D721Med (cell line): ENCODE measurements at places on chromosomes 12 and 14.

- DNase-seq = no peak
These were observed 7.6 kb downstream of the TMEM179 start for GRCh38 chr14:104596927-104597351.

DNA sequence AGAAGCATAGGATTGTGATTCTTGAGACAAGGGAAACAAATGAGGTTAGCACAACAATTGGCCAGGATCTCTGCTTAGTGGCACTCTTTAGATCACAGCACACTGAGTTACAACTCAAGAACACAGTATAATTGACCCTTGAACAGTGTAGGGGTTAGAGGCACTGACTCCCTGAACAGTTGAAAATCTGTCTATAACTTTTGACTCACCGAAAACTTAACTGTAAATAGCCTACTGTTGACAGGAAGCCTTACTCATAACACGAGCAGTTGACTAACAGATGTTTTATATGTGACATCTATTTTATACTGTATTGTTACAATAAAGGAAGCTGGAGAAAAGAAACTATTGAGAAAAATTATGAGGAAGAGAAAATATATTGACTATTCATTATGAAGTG is 296.1 kb downstream of the RERGL start:
- DNase-seq = no peak

- no peak for DNase-seq
These were observed 69.2 kb downstream of the CRACR2A start for GRCh38 chr12:3683670-3684069.

GRCh38 chr12:124436366-124436765 is 131.0 kb downstream of the NCOR2 start:
- no peak for DNase-seq
